GM18507 (cell line): ENCODE measurements at places on chromosomes 12 and 14.

- no peak for DNase-seq
These were observed 377.1 kb upstream of the FAR2 start for GRCh38 chr12:28771968-28772367.

DNA sequence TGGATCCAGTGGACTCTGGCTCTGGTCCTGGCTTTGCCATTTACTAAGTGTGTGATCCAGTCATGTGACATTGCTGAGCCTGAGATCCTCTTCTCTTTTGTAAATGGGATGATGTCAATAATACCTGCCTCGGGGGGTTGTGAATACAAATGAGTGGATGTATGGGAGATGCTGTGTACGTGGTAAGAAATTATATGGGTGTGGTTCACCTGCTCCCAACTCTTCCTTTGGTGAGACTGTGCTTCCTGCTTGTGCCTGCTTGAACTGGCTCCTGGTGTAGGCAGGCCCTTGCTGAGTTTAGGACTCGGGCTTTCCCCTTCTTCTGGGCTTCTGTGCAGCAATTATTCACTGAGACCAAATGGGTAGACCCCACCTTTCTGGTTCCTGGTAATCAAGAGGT, 189.5 kb upstream of the FRMD6 start:
- DNase-seq = no peak

DNA sequence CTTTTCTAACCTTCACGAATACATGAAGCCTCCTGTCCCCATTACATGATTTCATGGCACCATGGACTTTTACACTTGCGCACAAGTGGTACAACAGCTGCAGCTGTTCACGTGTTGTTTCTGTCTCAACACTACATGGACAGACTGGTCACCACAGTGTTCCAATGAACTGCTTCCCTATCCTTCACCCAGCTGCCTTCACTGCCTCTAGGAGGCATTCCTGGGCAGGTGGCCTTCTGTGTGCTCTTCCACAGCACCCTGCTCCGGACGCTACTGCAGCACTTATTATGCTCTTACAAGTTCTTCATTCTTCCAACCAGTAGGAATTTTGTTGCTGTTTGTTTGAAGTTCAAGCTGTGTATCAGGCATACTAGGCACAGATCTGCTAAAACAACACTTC, 1.5 kb downstream of the MTERF2 start:
- DNase-seq = no peak

DNA sequence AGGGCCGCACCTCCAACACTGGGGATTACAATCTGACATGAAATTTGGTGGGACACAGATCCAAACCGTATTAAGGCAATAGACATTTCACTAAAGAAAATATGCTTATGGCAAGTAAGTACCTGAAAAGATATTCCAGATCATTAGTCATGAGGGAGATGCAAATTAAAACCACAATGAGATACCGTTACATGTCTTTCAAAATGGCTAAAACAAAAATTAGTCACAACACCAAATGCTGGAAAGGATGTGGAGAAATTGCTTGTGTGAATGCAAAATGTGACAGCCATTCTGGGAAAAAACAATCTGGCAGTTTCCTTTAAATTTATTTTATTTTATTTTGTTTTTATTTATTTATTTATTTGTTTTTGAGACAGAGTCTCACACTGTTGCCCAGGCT, 82.3 kb upstream of the PTGDR start:
- no peak for DNase-seq

DNA sequence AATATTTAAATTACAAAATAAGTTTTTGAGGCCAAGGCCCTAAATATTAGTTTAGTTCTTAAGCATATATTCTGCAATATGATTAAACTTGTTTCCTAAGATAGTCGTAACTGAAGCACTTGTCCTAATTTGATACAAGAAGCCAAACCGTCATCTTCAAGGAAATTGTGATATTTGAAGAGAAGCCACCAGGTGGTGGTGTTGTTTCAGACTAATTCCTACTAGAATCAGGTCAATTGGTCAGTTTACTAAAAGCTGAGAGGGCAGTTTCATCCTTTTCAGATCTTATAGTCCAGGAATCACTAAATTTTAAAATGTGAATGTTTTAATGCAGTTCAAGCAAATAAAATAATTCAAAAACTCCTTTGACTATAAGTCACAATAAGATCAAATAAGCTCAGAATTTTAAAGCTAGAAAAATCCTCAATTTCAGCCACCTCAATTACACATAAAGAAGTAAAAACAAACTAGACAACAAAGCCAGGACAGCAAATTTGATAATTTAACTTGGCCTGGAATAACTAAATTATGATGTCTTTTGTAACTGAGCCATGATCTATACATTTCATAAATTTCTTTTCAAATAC, 7.1 kb upstream of the ARL1 start:
- DNase-seq = no peak

- DNase-seq = no peak
These were observed 26.6 kb downstream of the ZNF410 start for GRCh38 chr14:73913256-73913655.

- DNase-seq = no peak
These were observed 79.9 kb upstream of the KCNA1 start for GRCh38 chr12:4829793-4830162.

- no peak for DNase-seq
These were observed 903 bp downstream of the PARPBP start for GRCh38 chr12:102120886-102121285.

- DNase-seq = no peak
These were observed 16.0 kb downstream of the RITA1 start for GRCh38 chr12:113201187-113202177.
